ENCODE measurements at places on chromosomes 6 and 20.

- no peak for DNase-seq
Measured at GRCh38 chr6:76876922-76877553, 586.3 kb downstream of the HTR1B start.

- DNase-seq: peak; percentile 98
Measured at GRCh38 chr6:44058617-44059358, 68.5 kb downstream of the MRPL14 start.

GRCh38 chr6:108685970-108686369, 125.3 kb downstream of the FOXO3 start:
- no peak for DNase-seq

GRCh38 chr6:141394565-141395051, 738.1 kb upstream of the GJE1 start:
- no peak for DNase-seq

DNA sequence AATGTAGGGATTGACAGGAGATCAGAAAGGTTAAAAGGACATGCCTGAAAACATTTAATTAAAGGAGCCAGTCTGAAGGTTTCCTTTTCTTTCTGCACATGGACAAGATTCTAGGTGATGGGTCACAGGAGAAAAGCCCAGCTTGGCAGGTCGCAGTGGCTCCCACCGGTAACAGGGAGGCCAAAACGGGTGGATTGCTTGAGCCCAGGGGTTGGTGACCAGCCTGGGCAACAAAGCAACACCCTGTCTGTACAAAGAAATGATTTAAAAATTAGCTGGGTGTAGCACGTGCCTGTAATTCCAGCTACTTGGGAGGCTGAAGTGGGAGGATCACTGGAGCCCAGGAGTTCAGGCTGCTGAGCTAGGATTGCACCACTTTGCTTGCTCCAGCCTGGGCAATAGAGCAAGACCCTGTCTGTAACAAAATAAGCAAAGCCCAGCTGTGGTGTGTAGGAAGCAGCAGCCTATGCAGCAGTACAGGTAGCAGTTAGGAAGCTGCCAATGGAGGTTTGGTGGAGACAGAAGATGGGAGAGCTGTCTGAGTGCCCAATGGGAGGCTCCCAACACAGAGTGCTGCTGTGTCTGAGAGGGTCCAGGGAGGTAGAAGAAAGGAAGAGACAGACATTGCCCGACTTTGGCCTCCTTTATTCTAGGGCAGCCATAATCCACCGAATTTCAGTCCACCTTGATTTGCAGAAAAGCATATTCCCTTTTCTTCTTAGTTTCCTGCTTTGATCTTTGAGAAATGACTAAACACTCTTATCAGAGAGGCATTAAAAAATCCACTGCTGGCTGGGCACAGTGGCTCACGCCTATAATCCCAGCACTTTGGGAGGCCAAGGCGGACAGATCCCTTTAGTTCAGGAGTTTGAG, 7.1 kb upstream of the AP5S1 start:
- DNase-seq: no peak

GRCh38 chr6:154721460-154721859, 11.8 kb upstream of the SCAF8 start:
- no peak for DNase-seq
